ENCODE measurements at places on chromosomes 11 and 22. TPM values are rescaled to one million over a fixed set of nuclear protein-coding genes. Genes with fewer than 3 reads are reported as not detected.

The CRYBB3 gene
- not detected for total RNA-seq

The PELI3 gene
- total RNA-seq: 19.2 TPM

The BDNF gene
- total RNA-seq: 8.0 TPM

The SPA17 gene
- total RNA-seq: 8.0 TPM

The MS4A14 gene
- not detected for total RNA-seq

The SCGB1C1 gene
- not detected for total RNA-seq

The ENTHD1 gene
- not detected for total RNA-seq

The ACTN3 gene
- not detected for total RNA-seq

The ZBED5 gene
- total RNA-seq: 32.7 TPM

DNA sequence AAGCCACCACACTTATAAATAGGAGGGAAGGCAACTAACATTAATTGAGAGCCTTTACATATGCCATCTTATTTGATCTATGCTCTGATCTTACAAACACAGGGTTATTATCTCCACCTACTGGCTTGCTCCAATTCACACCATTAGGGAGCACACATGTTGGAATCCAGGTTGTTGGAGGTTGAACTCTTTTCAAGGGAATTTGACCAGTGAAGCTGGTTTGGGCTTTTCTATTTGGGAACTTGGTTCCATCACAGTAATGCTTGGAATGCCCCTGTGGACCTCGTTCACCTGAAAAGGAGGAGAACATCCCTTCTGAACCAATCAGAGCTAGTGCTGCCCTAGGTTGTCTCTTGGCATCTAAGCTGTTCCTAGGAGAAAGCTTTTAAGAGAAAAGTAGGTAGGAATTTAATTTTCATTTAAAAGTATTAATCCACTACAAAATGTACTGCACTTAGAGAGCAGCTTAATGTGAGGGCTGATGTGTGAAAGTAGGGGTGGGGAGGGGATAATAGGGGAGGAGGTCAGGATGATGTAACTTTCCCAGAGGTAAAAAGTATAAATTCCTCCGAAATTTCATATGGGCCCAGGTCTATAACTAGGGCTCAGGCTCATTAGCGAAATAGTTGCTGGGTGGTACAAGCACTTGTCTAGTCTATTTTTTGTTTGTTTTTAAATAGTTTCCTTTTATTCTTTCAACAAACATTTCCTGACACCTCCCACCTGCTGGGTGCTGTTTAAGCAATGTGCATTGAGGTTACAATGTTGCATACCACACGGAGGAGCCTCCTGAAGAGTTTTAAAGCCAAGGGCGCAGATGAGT is 7.6 kb upstream of the MICAL2 start:
- DNase-seq: no peak

DNA sequence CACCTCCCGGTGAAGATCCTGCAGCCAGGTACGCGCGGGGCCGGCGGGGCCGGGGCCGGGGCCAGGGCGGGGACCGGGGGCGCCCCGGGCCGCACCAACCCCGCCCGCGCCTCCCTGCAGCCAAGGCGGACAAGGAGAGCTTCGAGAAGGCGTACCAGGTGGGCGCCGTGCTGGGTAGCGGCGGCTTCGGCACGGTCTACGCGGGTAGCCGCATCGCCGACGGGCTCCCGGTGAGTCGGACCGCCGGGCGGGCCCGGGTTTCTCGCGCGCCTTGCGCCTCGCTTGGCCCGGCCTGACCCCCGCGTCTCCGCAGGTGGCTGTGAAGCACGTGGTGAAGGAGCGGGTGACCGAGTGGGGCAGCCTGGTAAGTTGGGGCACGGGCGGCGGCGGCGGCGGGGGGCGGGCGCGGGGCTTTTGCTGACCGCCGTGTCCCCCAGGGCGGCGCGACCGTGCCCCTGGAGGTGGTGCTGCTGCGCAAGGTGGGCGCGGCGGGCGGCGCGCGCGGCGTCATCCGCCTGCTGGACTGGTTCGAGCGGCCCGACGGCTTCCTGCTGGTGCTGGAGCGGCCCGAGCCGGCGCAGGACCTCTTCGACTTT is 531 bp downstream of the PIM3 start:
- peak; percentile 93 for DNase-seq

- DNase-seq: no peak
Observed at GRCh38 chr11:35543481-35543880, 18.1 kb upstream of the PAMR1 start.

- DNase-seq: peak; percentile 81
Observed at GRCh38 chr11:45921561-45922424, 663 bp upstream of the LARGE2 start.

DNA sequence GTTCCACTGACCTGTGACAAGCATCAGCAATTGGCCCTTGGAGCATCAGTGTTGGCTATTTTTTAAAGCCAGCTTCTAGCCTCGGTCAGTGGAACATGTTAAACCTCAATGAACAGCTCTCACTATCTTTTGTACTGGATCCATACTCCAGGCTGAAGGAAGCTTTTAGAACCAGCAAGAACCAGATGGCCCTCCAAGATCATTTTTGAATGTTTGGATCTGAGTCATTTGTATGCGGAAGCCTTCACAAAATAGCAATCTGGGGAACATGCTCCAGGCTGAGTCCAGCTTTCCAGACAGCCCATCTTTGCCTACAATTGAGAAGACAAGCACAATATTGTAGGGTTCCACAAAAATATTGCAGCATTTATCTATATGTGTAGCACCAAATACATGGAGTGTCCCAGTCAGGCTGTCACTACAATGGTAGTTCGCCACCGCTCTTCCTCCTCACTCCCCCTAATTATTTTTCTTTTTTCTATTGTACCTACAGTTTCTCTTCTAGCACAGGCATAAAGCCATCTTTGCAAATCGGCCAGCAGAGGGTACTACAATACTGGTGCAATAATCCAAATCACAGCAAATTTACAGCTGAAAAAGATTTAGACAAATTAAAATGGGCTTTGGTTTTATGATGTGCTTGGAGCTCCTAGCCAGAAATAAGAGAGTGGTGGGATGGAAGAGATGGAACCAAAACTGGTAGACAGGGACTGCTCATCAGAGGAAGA is 177.4 kb upstream of the BLID start:
- no peak for DNase-seq

DNA sequence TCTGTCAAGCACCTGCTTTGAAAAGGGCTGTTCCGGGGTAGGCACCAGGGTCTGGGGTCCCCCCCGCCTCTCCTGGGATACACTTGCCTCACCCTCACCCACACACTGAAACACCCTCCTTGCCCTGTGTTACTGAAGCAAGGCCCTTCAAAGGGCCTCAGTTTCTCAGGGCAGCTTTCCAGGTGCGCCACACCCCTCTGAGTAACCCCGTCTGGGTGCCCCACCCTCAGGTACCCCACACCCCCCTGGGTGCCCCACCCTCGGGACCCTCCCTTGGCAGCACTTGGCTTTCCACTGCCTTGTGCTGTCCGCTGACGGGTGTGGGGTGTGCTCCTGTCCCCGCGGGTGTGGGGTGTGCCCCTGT is 413.6 kb downstream of the TBC1D22A start:
- peak; percentile 76 for DNase-seq

DNA sequence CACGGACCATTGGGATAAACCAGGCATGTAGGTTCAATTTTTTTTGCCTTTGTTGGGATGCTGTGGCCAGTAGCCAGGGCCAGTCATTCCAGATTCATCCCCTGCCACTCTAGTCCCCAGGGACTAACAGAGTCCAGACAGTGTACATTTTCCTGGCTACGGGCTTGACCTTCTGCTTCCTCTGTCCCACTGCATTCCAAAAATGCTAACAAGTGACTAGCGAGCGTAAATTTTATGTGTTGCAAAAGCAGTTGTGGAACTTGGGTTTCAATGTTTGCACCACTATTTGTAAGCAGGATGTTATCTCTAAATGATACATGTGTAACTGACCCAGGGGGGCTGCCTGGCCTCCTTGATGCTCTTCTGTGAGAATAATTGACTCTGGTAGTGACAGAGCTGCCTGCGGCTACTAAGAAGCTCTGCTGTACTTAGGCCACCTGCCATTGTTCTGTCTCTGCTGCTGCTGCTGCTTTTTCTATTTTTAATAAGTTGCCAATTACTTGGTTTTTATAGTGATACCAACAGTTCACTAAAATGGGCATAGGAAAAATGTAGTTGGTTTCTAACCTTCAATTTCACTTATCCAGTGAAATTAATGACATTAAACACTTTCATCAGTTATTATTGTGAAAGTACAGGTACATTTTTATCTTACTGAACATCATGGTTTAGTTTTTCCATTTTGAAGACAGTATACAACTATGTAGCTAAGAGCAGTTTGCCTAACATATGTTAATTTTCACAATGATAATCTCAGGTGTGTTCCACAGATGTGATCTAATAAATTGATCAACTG is 26.8 kb downstream of the TNRC6B start:
- DNase-seq: no peak

- DNase-seq: no peak
Observed at GRCh38 chr11:126344141-126345080, 11.1 kb upstream of the ST3GAL4 start.

DNA sequence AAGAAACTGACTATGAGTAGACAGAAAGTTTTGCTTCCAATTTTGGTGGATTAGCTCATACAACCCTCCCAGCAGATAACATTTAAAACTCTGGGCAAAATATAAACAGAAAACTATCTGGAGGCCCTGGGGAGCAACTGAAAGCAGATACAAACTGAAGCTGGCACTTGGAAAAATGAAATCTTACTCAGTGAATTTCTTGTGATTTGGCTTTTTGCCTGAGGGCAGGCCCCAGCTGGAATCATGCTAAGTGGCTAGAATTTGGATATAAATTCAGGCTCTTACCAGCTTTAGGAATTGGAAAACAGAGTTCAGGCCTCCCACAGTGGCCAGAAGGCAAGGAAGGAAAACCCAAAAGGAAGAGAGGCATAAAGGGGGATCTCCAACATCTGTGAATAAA is 85.8 kb downstream of the EFCAB6 start:
- DNase-seq: no peak

GRCh38 chr22:42955087-42955635 is 59.8 kb downstream of the PACSIN2 start:
- no peak for DNase-seq

DNA sequence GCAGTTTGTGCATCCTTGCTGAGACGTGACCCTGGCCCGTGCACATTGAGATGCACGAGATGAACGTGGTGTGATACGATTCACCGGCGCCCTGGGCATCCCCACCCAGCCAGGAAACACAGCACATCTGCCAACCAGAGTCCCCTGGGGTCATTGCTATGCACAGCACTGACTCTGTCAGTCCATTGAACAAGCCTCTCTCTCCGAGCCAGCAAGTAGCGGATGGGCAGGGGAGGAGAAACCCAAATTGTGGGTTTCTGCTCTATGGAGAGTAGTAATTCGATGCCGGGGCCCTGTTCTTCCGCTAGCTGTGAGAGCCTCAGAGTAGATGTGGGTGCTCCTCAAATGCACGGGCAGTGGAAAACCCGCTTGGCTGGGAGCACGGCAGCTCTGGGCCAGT is 85.1 kb downstream of the ARHGAP8 start:
- no peak for DNase-seq

GRCh38 chr22:45201678-45202332 is 38.1 kb downstream of the NUP50 start:
- peak; percentile 97 for DNase-seq
